Natural killer cell treated with Interleukin-12 subunit alpha and Interleukin-12 subunit beta and Interleukin-15 and Interleukin-18, amount 100 ng/mL, for 72 hours (primary cell): ENCODE measurements at places on chromosomes 16 and 17.

- DNase-seq: peak; percentile 88
Observed at GRCh38 chr17:35930211-35931065, at the start of gene RDM1. RDM1 (minus strand) TSS chr17:35930773; CDS start chr17:35930727, 46 bp downstream.

- no peak for DNase-seq
Observed at GRCh38 chr16:63876103-63876502, 1245.8 kb downstream of the CDH11 start.

GRCh38 chr17:66691644-66692420 lies 143.1 kb upstream of the CACNG5 start:
- peak; percentile 59 for DNase-seq

DNA sequence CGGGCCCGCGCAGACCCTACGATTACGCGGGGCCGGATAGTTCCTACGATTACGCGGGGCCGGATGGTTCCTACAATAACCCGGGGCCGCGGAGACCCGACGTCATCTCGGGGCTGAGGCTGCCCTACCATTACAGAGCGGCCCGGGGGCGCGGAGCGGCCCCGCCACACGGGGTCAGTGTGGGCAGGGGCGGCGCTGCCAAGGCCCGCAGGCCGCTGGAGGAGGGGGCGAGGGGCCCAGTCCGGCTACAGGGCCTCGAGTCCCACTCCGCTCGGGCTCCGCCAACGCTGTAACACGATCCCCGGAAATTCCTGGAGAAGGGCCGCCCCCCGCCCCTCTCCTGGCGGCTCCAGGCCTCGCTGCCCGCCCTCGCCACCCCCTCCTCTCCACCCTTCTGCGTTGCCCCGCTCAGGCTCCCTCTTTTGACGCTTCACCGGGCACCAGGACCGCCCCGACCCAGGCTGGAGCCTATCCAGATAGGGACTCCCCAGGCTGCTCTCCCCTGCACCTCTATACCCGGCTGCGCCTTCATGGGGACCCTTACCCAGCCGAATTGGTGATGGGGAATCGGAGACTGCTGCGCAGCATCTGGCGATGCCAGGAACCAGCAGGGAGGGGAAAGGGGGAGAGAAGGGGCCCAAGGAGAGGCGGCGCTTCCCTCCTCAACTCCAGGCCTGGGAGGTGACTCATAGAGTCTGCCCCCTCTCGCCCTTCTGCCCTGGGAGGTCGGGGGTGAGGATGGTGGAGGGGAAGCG lies at the start of gene RAB34:
RAB34 (minus strand) TSS at position 291 of the 755 bp plus-strand sequence. CDS start 602 bp downstream, outside the sequence.
- DNase-seq: no peak

GRCh38 chr17:36907407-36907806 lies 29.9 kb upstream of the LHX1 start:
- no peak for DNase-seq

DNA sequence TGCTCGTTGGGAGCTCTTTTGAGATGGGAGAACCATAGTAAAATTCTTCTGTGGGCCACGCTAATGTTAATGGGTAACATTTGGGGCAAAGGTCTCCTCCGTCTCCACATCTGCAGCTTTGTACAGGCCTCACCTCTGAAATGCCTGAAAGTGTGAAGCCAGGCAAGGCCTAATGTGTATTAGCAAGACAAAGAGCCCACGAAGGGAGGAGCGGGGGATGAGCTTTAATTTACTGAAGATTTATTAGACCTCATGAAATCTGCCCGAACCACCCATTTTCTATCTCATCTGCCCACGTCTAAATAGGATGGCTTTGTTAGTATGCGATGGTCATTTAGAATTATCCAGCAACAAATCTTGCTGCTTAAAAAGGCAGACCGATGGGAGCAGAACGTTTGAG lies 408.9 kb downstream of the PMP22 start:
- DNase-seq: no peak
